ENCODE measurements at places on chromosomes 2 and 18. TPM values are rescaled to one million over a fixed set of nuclear protein-coding genes. Genes with fewer than 3 reads are reported as not detected.

- peaks cover 15% of the 10 kb centered on the region for H3K4me1 ChIP-seq
- no peak overlapping the region for H3K4me3 ChIP-seq
- no peaks in the 10 kb centered on the region for H3K27me3 ChIP-seq
- peaks cover 69% of the 10 kb centered on the region for H3K36me3 ChIP-seq
- DNase-seq = no peak
These were observed 503.6 kb downstream of the ARHGAP15 start for GRCh38 chr2:143632751-143633374.

- H3K4me1 ChIP-seq = no peaks in the 10 kb centered on the region
- no peak overlapping the region for H3K4me3 ChIP-seq
- DNase-seq = no peak
These were observed 268.0 kb downstream of the DYSF start for GRCh38 chr2:71721362-71721665.

DNA sequence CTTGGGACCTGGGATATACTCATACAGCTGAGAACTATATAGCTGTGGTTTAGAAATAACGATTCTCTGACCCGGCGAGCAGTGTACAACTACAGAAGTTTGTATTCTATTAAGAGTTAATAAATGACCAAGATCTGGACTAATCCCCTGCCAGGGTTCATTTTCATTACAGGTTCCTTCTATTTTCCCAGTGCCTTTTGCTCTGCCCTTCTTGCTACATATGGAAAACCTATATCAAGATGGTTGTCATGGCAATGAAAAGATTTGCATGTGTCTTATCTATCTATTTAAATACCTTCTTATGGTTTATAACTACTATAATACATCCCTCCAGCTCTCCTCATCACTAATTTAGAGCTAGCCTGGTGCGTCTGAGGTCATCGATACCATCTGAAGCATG lies 965.2 kb downstream of the BCL11A start:
- H3K27ac ChIP-seq = no peak overlapping the region
- H3K4me1 ChIP-seq = no peaks in the 10 kb centered on the region
- no peak for DNase-seq
- H3K36me3 ChIP-seq = no peaks in the 10 kb centered on the region

- no peak overlapping the region for H3K27ac ChIP-seq
- no peaks in the 10 kb centered on the region for H3K36me3 ChIP-seq
- no peaks in the 10 kb centered on the region for H3K4me1 ChIP-seq
These were observed 140.1 kb downstream of the LNPK start for GRCh38 chr2:175861958-175862357.

DNA sequence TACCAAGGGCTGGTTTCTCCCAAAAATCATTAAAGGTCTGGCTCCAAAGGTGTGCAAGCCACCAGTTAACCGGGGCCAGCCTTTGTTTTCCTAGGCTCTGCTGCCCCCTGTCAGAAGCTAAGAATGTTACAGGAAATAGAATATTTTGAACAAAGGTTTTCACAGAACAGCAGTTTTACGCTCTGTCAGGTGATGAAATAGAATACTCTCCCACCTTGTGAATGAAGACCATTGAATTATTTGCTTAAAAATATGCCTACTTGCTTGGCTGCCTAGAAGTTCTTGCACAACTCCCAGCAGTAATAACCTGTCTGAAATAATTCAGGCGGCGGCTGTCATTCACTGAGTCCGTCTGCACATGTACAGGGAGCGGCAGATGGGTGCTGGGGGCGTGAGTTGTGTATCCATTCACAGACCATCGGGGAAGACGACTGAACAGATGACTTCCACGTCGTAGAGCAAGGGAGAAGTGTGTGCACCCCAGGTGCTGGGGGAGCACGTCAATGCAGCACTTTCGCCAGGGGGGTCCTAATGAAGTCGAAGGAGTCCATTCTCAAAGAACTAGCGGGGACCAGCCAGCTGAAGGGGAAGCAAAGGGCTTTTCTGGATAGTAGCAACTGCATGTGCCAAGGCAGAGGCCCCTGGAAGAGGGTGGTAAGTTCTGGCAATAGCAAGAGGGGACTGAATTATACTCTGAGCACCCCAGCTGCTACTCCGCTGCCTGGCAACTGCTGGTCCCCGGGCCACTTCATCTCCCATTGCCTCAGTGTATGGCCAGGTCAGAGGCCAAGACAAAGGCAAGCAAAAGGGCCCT lies 56.1 kb downstream of the SF3B1 start:
- peaks cover 18% of the 10 kb centered on the region for H3K4me1 ChIP-seq
- no peaks in the 10 kb centered on the region for H3K36me3 ChIP-seq
- peak; percentile 64 for DNase-seq
- peak overlapping the region; percentile 7 for H3K27ac ChIP-seq
- H3K4me3 ChIP-seq = no peak overlapping the region

SCN2A gene
- total RNA-seq = 0.06 TPM

PIEZO2 gene
- total RNA-seq = not detected

Data from activated naive CD8-positive, alpha-beta T cell treated with anti-CD3 and anti-CD28 coated beads for 36 hours (primary cell).